Tibial artery (tissue), 4 donors: ENCODE measurements at places on chromosomes 12 and 14.

DNA sequence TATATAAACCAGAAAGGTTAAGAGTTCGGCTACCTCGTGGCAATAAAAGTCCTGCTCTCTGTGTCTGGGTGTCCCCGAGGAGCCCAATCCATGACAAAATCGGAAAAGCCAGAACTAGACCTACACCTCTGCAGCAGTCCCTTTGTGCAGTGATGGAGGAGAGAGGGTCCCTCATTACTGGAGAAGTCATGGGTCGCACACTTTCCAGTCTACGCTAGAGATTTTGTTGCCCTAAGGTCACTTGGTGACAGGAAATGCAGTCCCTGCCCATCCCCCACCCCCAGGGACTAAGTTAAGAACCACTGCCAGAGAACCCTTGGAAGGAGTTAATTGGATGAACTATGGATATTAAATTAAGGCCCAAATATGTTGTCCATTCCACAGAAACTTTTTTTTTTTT lies 104.4 kb upstream of the ATF7IP start:
- H3K4me1 ChIP-seq = peaks cover 31% of the 10 kb centered on the region
- H3K4me3 ChIP-seq = no peak overlapping the region
- H3K27me3 ChIP-seq = no peaks in the 10 kb centered on the region

- H3K36me3 ChIP-seq = no peaks in the 10 kb centered on the region
- H3K4me1 ChIP-seq = no peaks in the 10 kb centered on the region
- no peaks in the 10 kb centered on the region for H3K27me3 ChIP-seq
- H3K27ac ChIP-seq = no peak overlapping the region
Measured at GRCh38 chr12:91958816-91959215, 186.8 kb downstream of the BTG1 start.

- no peak overlapping the region for H3K27ac ChIP-seq
- H3K4me3 ChIP-seq = no peak overlapping the region
- DNase-seq = no peak
- no peaks in the 10 kb centered on the region for H3K4me1 ChIP-seq
- H3K27me3 ChIP-seq = no peaks in the 10 kb centered on the region
- H3K36me3 ChIP-seq = no peaks in the 10 kb centered on the region
Measured at GRCh38 chr14:54877015-54877702, 25.5 kb downstream of the GCH1 start.

- H3K27ac ChIP-seq = no peak overlapping the region
- no peak overlapping the region for H3K4me3 ChIP-seq
- H3K4me1 ChIP-seq = no peaks in the 10 kb centered on the region
- no peak for DNase-seq
- H3K27me3 ChIP-seq = no peaks in the 10 kb centered on the region
- peaks cover 8% of the 10 kb centered on the region for H3K36me3 ChIP-seq
Measured at GRCh38 chr14:99423434-99423833, 57.2 kb downstream of the SETD3 start.

GRCh38 chr12:13326076-13326475 lies 129.6 kb downstream of the EMP1 start:
- H3K36me3 ChIP-seq = no peaks in the 10 kb centered on the region
- H3K27me3 ChIP-seq = no peaks in the 10 kb centered on the region
- H3K4me1 ChIP-seq = no peaks in the 10 kb centered on the region
- DNase-seq = no peak

DNA sequence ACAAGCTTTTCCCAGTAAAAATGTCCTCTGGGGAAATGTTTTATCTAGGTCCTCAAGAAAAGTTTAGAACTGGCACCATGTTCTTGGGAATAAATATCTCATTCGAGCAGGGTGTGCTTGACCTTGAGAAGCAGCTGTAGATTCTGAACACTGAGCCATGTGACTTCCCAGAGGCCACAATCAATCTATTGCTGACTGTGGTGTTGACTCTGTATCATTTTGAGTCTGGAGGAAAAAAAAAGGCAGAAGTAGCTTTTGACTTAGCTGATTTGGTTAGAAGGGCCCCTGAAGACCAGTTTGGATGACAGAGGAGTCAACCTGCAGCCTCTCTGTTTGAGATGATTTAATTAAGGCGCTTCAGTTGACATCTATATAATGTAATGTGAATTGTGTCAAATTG lies 592.4 kb upstream of the SEL1L start:
- H3K27ac ChIP-seq = no peak overlapping the region
- H3K36me3 ChIP-seq = no peaks in the 10 kb centered on the region
- no peak for DNase-seq
- no peaks in the 10 kb centered on the region for H3K4me1 ChIP-seq
- H3K27me3 ChIP-seq = no peaks in the 10 kb centered on the region

DNA sequence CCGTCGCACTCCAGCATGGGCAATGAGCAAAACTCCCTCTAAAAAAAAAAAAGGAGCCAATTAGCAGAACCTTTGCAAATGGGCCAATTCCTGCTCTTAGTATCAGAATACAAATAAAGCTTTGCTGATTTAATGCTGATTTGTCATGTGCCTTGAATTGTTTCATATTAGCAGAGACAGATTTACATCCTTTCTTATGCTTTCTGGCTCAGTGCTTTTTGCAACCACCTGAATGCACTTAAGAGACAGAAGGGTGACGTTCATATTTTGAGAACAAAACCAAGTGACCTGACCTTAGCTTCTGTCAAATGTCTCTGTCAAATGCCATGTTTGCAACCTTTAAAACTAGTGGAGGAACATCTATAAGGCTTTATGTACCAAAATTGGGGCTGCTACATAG lies 43.8 kb upstream of the YAF2 start:
- DNase-seq = no peak
- no peak overlapping the region for H3K27ac ChIP-seq
- H3K27me3 ChIP-seq = no peaks in the 10 kb centered on the region

- H3K4me1 ChIP-seq = no peaks in the 10 kb centered on the region
- peak overlapping the region; percentile 92 for H3K27ac ChIP-seq
- DNase-seq = peak; percentile 75
- H3K4me3 ChIP-seq = peak overlapping the region; percentile 77
Measured at GRCh38 chr12:24561882-24562770, 386.8 kb downstream of the BCAT1 start.

GRCh38 chr12:63792338-63792737 lies 12.6 kb downstream of the RXYLT1 start:
- no peaks in the 10 kb centered on the region for H3K27me3 ChIP-seq
- H3K36me3 ChIP-seq = peaks cover 35% of the 10 kb centered on the region
- H3K4me3 ChIP-seq = no peak overlapping the region
- no peak overlapping the region for H3K27ac ChIP-seq

GRCh38 chr14:68718023-68718990 lies 74.6 kb downstream of the ZFP36L1 start:
- H3K36me3 ChIP-seq = no peaks in the 10 kb centered on the region
- no peaks in the 10 kb centered on the region for H3K4me1 ChIP-seq
- H3K27ac ChIP-seq = no peak overlapping the region
- H3K4me3 ChIP-seq = no peak overlapping the region
- DNase-seq = no peak
- H3K27me3 ChIP-seq = no peaks in the 10 kb centered on the region

GRCh38 chr12:76901628-76902380 lies 23.0 kb upstream of the CSRP2 start:
- no peaks in the 10 kb centered on the region for H3K27me3 ChIP-seq
- no peaks in the 10 kb centered on the region for H3K36me3 ChIP-seq
- no peak for DNase-seq

GRCh38 chr12:68745376-68745903 lies 536 bp upstream of the SLC35E3 start:
- H3K4me1 ChIP-seq = peaks cover 14% of the 10 kb centered on the region
- H3K36me3 ChIP-seq = no peaks in the 10 kb centered on the region
- H3K4me3 ChIP-seq = peak overlapping the region; percentile 79
- DNase-seq = no peak

- no peak for DNase-seq
- H3K27ac ChIP-seq = no peak overlapping the region
- H3K27me3 ChIP-seq = no peaks in the 10 kb centered on the region
- H3K4me1 ChIP-seq = no peaks in the 10 kb centered on the region
- H3K36me3 ChIP-seq = no peaks in the 10 kb centered on the region
Measured at GRCh38 chr12:99977550-99977949, 7.2 kb downstream of the ANKS1B start.

- H3K27me3 ChIP-seq = no peaks in the 10 kb centered on the region
- no peaks in the 10 kb centered on the region for H3K4me1 ChIP-seq
- no peak for DNase-seq
- no peaks in the 10 kb centered on the region for H3K36me3 ChIP-seq
Measured at GRCh38 chr14:61504901-61505300, 183.5 kb downstream of the PRKCH start.

DNA sequence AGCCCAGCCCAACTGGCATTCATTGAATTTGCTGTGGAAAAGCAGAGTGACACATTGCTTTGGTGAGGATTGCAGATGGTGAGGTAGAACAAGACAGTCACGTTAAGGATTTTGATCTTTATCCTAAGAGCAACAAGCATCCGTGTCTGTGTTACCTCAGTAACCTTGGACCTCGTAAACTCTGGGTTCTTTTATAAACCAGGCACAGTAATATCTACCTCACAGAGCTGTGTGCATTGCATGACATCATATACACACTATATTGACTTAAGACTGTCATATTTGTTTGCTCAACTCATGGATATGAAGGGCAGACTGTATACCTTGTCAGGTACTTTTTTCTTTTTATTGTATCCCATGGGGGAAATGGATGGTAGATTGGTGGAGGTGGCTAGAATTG lies 156.2 kb downstream of the ETV6 start:
- no peak overlapping the region for H3K4me3 ChIP-seq
- no peak for DNase-seq
- no peaks in the 10 kb centered on the region for H3K27me3 ChIP-seq
- no peaks in the 10 kb centered on the region for H3K4me1 ChIP-seq
- H3K27ac ChIP-seq = peak overlapping the region; percentile 15

- H3K4me3 ChIP-seq = no peak overlapping the region
- no peak overlapping the region for H3K27ac ChIP-seq
- H3K27me3 ChIP-seq = no peaks in the 10 kb centered on the region
- DNase-seq = peak; percentile 61
Measured at GRCh38 chr14:101006008-101006407, 102.5 kb upstream of the RTL1 start.

- H3K4me1 ChIP-seq = peaks cover 96% of the 10 kb centered on the region
- peaks cover 3% of the 10 kb centered on the region for H3K36me3 ChIP-seq
- no peak for DNase-seq
- no peaks in the 10 kb centered on the region for H3K27me3 ChIP-seq
Measured at GRCh38 chr12:6218347-6218925, 18.2 kb downstream of the CD9 start.

- no peaks in the 10 kb centered on the region for H3K36me3 ChIP-seq
- peaks cover 13% of the 10 kb centered on the region for H3K4me1 ChIP-seq
- peak overlapping the region; percentile 12 for H3K4me3 ChIP-seq
Measured at GRCh38 chr14:54730156-54730961, 163.4 kb downstream of the SAMD4A start.

DNA sequence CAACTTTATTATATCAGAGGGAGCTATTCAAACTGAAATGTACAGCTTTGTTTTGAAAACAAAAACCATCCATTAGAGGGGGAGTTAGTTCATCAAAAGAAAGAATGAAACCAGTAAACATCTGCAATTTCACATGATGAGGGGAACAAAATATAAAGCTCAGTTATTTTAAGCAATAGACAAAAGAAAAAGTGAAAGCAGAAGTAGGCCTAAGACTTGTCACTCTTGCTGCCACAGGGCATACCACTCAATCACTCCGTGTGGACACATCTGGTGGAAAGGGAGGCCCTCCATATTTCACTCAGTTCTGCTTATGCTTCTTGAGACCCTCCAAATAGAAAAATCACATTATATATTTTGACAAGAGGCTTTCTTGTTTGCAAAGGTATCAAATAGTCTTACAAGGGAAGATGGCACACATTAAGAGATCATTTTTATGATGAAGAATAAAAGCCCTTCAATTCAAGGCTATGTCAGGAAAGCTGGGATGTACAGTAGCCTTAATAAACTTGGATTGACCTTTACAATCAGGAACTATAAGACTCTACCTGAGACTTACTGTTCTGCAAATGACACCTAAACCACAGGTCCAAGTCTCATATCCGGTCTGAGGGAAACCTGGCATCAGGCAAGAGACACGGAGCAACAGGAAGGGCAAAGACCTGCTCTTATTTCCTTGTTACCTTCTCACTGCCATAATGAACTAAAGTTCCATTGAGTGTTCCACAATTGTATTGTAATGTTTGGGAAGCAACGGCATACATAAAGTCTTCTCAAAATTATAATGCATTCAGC lies 222.5 kb upstream of the GRIP1 start:
- H3K36me3 ChIP-seq = no peaks in the 10 kb centered on the region
- no peak for DNase-seq
- H3K27ac ChIP-seq = no peak overlapping the region
- H3K4me1 ChIP-seq = no peaks in the 10 kb centered on the region
- H3K27me3 ChIP-seq = no peaks in the 10 kb centered on the region
- no peak overlapping the region for H3K4me3 ChIP-seq

DNA sequence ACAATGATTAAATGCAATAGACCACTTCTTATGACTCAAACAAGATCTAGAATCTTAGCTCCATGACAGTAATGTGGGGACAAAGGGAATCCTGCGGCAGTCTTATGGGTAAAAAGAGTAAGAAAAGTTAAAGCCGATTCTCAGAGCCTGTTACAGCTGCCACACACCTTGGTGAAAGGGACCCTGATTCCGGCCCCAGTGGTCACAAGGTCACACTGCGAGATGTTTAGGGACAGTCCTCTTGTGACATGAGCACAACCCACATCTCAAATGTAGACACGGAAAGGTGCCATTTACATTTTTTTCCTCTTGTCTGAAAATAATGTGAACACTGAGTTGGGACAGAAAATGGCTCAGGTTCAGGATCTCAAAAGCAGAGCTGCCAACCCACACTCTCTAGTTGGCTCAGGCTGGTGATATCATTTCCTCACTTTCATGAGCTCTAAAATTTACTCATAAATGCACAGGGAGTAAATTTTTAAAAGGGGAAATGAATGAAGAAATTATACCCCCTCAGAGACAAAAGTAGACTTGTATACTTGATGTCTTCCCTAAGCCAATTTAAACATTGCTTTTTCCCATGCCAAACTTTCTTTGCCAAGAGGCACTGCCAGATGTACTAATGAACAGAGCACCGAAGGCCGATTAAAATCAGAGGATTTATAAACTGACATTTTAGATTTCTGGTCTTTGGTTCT lies 113.1 kb upstream of the OVCH1 start:
- no peaks in the 10 kb centered on the region for H3K27me3 ChIP-seq
- DNase-seq = no peak
- H3K36me3 ChIP-seq = peaks cover 5% of the 10 kb centered on the region
- peaks cover 60% of the 10 kb centered on the region for H3K4me1 ChIP-seq

DNA sequence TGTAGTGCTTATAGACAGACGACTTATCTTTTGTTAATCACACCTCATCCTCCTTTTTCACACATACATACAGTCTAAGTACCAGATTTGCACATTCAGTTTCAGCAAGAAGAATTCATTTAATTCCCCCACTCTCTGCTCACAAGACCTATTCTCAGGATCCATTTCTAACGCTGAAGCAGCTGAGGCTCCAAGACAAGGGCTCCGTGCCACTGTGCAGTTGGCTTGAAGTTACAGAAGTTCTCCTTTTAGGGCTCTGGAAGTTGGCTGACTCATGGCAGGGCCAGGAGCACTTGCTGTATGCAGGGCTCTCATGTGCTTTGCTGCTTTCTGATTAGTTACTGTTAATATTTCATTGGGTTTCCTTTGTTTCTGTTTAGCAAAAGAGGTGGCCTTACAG lies 1566.9 kb upstream of the TMEM132C start:
- no peak overlapping the region for H3K27ac ChIP-seq
- H3K4me3 ChIP-seq = no peak overlapping the region
- H3K27me3 ChIP-seq = no peaks in the 10 kb centered on the region
- no peak for DNase-seq
- no peaks in the 10 kb centered on the region for H3K36me3 ChIP-seq
